ENCODE measurements at places on chromosomes 2 and 18. TPM values are rescaled to one million over a fixed set of nuclear protein-coding genes. Genes with fewer than 3 reads are reported as not detected.

CPO gene
- total RNA-seq: not detected

OSBPL6 gene
- 7.2 TPM for total RNA-seq

GPC1 gene
- 214 TPM for total RNA-seq

LYG2 gene
- total RNA-seq: not detected

CEBPZOS gene
- 41.7 TPM for total RNA-seq

TSPYL6 gene
- not detected for total RNA-seq

ZSWIM2 gene
- not detected for total RNA-seq
